ENCODE measurements at places on chromosomes 2 and 18.

DNA sequence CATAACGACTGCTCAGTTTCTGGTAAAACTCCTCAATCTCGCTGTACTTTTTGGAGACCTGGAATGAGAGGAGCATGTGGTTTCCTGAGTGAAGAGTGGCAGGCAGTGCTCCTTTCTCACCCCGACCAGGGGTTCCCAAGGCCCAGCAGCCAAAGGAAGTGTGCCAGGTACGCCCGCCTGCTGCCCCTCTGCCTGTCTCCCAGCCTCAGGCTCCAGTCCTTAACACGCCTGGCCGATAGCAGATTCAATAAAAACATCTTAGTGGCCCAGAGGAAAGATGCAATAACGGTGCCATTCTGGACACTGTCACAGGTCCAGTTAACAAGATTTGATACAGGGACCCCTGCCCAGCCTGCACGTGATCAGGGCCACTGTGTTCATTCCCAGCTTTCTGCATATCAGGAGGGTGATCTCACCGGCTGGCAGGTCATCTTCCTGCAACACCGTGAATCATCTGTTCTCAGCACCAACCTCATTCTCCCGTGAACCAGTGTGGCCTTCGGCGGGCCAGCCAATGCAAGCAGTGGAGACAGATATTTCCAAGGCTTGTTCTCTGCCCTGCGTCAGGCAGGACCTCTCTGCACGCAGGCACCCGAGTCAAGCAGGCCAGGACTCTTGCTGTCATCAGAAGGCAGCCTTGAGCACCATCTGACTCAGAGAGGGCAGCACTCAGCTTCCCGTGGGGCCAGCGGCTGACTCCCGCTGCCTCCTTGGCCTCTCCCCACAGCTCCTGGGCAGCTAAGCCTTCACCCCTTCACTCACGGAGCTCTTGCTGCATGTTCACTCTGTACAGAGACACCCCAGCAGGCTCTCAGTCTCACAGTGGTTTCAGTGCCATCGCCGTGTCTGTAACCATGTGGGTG lies 9.5 kb downstream of the HS1BP3 start:
- DNase-seq = no peak

- no peak for DNase-seq
Measured at GRCh38 chr2:20585359-20585709, 65.6 kb downstream of the HS1BP3 start.

DNA sequence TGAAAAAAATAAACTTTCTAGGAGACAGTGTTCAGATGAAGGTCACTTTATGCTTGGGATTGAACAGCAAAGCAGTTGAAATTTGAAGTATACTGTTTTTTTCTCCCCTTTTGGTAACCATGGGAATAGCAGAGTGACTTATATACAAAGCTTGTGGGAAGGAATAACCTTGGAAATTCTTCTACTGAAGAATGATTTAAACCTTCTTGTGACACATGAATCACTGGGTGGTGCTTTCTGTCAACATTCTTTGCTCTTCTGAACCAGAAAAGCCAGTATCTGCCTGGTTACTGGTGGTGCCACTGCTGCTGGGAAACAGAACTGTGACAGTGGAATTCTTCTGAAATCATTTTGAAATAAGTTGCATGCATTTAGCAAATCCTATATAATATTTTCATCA lies 39.4 kb upstream of the RND3 start:
- no peak for DNase-seq

GRCh38 chr2:138201286-138201685 lies 237.0 kb downstream of the HNMT start:
- no peak for DNase-seq

DNA sequence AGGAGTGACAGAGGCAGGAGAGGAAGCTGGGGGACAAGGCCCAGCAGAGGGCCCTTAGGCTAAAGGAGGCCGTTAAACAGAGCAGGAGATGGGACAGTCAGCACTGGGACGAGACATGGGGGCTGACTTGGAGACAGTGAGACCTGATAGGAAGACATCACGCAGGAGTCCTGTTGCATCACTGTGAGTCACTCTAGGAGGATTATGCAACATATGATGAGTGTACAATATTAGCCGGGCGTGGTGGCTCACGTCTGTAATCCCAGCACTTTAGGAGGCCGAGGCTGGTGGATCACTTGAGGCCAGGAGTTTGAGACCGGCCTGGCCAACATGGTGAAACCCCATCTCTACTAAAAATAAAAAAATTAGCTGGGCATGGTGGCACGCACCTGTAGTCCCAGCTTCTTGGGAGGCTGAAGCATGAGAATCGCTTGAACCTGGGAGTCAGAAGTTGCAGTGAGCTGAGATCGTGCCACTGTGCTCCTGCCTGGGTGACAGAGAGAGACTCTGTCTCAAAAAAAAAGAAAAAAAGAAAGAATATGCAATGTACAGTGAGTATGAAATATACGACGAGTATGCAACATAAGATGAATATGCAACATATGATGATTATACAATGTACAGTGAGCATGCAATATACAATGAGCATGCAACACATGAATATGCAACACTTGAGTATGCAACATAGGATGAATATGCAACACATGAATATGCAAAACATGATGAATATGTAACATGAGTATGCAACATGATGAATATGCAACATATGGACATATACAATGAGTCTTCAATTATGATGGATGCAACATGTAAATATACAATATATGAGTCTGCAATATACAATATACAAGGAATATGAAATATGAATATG lies 83.3 kb upstream of the ID2 start:
- no peak for DNase-seq

- DNase-seq = no peak
Measured at GRCh38 chr2:16664052-16664731, 1.4 kb downstream of the CYRIA start.

- no peak for DNase-seq
Measured at GRCh38 chr2:192010073-192010472, 163.2 kb upstream of the CAVIN2 start.

- DNase-seq = no peak
Measured at GRCh38 chr2:1743396-1744150, 742 bp downstream of the PXDN start.

DNA sequence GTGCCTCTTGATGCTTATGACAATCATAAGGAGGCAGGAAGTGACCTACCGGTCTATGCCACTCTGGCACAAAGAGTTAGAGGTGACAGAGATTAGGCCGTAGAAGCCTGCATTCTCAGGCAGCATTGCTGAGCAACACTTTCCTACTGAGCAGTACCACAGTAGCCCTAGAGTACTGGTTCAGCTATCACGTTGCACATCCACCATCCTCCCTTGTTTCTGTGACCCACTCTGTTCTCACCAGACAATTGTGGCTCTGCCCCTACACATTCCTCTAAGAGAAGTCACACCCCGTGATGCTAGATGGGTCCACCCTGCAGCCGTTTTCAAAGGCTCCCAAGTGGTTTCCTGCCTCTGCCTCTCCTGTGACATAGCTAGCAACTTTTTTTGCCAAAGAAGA lies 22.6 kb upstream of the SUCLG1 start:
- DNase-seq = no peak

GRCh38 chr2:187174582-187174981 lies 273.5 kb downstream of the CALCRL start:
- DNase-seq = no peak

DNA sequence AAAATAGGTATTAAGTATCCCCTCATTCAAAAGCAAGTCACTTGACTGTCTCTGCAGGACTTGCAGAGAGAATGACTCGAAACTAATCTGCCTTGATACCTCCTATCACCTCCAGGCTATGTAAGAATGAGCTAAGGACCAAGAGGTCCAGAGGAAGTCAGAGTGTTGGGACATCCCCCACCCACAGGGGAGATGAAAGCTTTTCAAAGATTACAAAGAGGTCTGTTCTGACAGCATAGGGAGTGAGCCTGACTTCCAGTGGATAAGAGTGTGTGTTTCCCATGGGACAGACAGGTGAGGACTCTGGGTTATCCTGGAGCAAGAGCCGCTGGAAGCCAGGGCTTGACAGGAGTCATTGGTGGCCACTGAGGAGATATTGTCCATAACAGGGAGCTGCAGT lies 85.0 kb upstream of the TACR1 start:
- DNase-seq = no peak

DNA sequence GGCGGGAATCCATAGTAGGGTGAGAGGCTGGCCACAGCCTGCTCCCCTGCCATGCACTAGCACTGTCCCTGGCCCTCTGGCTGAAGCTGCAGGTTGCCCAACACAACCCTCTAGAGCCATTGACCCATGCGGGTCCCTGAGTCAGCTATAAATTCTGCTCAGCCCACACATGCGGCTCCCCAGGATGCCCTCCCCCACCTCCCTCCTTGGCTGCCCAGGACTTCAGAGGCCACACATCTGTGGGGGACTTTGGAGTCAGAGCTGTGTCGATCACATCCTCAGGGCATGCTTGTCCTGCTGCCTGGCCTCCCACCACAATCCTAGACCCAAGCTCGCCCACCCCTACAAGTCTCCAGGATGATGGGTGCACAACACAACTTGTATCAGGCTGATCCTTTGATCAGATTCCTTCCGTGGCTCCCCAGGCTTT lies 97.0 kb downstream of the TFCP2L1 start:
- DNase-seq = no peak

GRCh38 chr2:121064186-121064585 lies 220.8 kb downstream of the TFCP2L1 start:
- DNase-seq = no peak

GRCh38 chr18:76771192-76771799 lies 51.1 kb upstream of the ZNF236 start:
- DNase-seq = no peak

- no peak for DNase-seq
Measured at GRCh38 chr2:54432251-54433015, 23.7 kb upstream of the SPTBN1 start.

DNA sequence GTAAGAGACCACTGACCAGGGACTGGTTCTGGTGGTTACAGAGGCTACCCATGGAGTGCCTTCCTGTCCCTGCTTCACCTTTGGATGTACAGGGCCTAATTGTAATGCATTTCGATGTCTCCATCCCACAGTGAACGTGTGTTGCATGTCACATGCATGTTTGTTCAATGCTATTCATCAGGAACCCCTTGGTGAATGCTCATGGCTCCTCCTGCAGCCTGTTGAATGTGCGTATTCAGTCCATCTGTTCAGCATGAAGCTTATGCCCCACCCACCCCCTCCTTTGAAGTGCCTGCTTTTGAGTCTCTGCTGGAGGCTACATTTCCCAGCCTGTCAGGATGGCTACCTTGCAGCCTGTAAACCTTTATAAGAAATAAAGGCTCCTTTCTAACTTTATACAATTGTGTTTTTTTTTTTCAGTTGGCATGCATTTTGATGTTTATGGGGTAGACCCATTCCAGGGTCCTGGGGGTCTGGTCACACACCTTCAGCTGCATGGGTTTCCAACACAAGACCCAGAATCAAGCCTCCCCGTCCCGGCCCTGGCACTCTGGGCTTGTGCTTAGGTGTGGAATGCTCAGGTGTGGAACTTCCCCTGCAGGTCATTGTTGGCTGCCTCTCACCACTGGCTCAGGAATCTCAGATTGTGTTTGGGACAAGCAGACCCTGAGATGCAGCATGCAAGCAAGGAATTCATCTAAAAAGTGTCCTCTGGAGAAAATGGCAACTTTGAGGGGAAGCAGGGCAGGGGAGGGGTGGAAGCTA lies 238.8 kb upstream of the HDAC4 start:
- DNase-seq = no peak

DNA sequence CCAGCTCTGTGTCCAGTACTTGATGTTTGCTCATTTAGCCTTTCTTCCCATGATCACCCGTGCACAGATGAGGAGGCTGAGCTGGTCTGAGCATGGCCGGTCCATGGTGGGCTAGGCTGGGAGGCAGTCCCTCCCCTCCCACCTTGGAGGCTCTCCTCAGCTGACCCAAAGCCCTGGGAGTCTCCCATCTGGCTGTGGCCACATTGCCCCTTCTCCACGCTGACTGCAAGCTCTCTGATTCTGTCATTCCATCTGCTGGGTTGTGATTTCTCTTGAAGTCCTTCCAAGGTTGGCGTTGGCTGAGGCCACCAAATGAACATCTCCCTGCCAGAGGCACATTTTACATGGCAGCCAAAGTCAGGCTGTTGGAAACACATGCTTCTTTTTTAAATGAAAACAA lies 44.0 kb downstream of the ACKR3 start:
- no peak for DNase-seq

DNA sequence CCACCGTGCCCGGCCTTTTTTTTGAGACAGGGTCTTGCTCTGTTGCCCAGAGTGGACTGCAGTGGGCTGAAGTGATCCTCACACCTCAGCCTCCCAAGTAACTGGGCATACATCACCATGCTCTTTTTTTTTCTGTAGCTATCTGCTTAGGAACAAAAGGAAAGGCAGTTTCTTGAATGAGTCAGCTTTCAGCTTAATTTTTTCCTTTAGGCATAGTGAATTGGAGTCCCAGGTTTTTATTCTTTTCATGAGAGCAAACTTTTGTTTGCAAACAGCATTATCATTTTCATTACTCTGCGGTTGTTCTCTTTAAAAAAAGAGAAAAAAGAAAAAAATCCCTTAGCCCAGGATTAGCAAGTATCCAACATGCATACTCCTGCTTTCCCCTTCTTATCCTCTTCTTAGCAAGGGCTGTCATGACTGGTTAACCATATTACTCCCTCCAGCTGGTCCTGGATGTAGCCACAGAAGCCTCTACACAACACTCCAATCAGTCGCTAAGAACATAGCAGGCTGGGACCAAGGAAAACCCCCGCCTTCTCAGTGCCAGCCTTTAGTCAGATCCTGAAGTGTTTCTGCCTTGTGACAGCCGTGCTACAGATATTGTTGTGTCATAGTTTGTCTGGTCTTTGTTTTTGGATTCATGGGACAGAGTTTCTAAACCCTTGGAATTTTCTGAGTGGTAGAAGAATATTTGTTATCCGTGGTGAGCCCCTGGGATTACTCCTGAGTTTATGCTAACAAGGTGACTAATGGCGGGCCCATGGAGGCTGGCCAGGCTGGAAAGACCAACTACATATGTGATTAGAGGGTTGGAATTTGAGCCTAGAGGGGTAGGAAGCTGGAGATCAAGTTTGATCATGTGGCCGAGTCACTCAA lies 23.3 kb upstream of the ST3GAL5 start:
- DNase-seq = no peak

GRCh38 chr2:179671043-179671981 lies 190.1 kb downstream of the ZNF385B start:
- DNase-seq = no peak

- DNase-seq = no peak
Measured at GRCh38 chr18:65093346-65093745, 657.5 kb upstream of the CDH7 start.

DNA sequence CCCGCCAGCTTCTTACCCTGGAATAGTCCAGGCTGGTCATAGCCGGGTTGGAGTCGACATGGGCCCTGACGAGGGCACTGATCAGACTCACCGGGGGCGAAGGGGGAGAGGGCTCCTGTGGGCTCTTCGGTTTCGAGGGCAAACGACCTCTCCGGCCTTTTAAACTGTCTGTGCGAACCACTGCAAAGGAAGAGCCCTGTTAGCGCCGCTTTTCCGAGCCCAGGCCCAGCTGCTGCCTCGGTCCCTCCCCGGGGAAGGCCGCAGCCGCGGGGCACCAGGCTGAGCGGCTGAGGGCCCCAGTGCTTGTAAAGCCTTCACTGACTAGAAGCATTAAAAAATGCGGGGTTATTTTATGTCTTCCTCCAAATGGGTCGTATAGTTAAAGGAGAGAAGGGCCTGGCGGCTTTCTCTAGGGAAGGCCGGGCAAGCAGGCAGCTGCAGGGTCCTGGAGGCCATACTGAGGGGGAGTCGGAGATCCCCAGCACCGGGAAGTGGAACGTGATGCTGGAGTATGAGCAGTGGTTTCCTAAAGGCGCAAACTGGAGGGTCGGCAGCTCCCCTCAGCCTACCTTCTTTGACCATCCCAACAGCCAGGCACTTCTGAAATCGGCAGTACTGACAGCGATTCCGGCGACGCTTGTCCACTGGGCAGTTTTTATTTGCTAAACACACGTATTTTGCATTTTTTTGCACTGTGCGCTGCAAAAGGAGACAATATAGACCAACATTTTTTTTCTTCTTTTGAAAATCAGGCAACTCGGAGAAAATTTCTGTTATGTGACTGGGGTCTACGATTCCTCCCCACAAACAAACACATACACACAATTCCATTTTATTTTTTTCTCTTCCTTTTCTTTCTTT lies 4.5 kb downstream of the NR4A2 start:
- no peak for DNase-seq

All from GM12892 (cell line).